ENCODE measurements at places on chromosomes 3 and 15. TPM values are rescaled to one million over a fixed set of nuclear protein-coding genes. Genes with fewer than 3 reads are reported as not detected.

The AADACL2 gene
- not detected for total RNA-seq

The RARRES1 gene
- total RNA-seq, result not detected

The ZNF660 gene
- total RNA-seq, result 0.21 TPM

The SAMD7 gene
- total RNA-seq, result not detected

The OXTR gene
- total RNA-seq, result 1.0 TPM

The GABRG3 gene
- total RNA-seq, result not detected

The GP9 gene
- total RNA-seq, result not detected

The CHDH gene
- total RNA-seq, result 0.91 TPM

GRCh38 chr3:189311521-189311920, 139.8 kb downstream of the TPRG1 start:
- H3K36me3 ChIP-seq, result peaks cover 24% of the 10 kb centered on the region
- no peak for DNase-seq
- H3K4me3 ChIP-seq, result peak overlapping the region; percentile 68
- H3K27ac ChIP-seq, result peak overlapping the region; percentile 3

- peaks cover 2% of the 10 kb centered on the region for H3K36me3 ChIP-seq
- no peak for DNase-seq
- peak overlapping the region; percentile 45 for H3K27ac ChIP-seq
- H3K4me1 ChIP-seq, result peaks cover 52% of the 10 kb centered on the region
- H3K4me3 ChIP-seq, result peak overlapping the region; percentile 2
Observed at GRCh38 chr3:14880447-14881106, 61.8 kb downstream of the FGD5 start.

- no peak overlapping the region for H3K27ac ChIP-seq
- H3K4me3 ChIP-seq, result no peak overlapping the region
- H3K27me3 ChIP-seq, result no peaks in the 10 kb centered on the region
- H3K36me3 ChIP-seq, result no peaks in the 10 kb centered on the region
- no peak for DNase-seq
Observed at GRCh38 chr3:57951066-57951882, 56.9 kb upstream of the FLNB start.

GRCh38 chr3:127457094-127457475, 133.4 kb downstream of the TPRA1 start:
- H3K36me3 ChIP-seq, result no peaks in the 10 kb centered on the region
- no peak overlapping the region for H3K27ac ChIP-seq
- no peak overlapping the region for H3K4me3 ChIP-seq
- H3K4me1 ChIP-seq, result peaks cover 4% of the 10 kb centered on the region
- peaks cover 48% of the 10 kb centered on the region for H3K27me3 ChIP-seq

DNA sequence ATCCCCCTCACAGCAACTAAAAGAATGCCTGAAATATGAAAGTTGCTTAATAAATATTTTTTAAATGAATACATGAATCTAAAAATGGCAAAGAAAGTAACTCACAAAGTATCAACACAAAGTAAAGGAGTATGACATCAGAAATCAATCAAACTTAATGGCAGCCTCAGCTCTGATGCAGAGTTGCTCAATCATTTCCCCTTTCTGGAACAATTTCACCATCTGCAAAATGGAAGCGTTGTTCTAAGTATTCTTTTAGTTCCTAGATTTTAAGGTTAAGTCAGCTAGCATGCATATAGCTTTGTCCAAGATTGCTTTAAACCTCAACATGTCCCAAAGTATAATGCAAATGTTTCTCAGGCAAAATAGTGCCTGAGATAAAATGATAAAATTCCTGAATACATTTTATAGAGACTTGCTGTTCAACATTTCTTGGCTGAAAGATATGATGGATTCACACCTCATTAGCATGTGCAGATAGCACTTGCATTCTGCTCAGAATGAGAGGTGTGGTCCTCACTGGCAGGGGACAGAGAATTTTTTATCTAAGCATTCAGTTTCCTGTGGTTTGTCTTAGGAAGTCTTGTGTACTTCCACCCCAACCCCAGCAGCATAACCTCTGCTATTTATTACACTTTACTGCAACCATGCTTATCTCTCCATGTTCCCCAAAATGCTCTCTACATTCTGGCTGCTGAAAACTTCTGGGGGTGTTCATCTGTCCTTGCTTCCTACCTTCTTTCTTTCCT, 429.3 kb downstream of the GRM7 start:
- H3K4me1 ChIP-seq, result no peaks in the 10 kb centered on the region
- no peak for DNase-seq
- H3K27ac ChIP-seq, result no peak overlapping the region
- H3K27me3 ChIP-seq, result no peaks in the 10 kb centered on the region

DNA sequence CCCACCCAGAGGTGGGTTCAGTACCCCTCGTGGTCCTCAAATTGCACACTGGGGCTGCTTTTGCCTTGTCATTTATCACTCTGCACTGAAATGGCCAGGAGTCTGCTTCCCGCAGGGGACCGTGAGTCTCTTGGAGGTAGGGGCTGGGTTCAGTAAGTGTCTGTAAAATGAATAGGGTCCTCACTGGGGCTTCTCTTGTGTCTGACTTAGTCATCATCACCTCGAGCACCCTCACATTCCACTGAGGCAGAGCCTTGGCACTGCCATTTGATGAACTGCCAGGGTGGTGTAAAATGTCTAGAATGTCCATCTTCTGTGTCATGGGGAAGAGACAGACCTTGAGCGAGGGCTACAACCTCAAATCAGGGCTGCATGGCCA, 61.0 kb upstream of the RYK start:
- peaks cover 54% of the 10 kb centered on the region for H3K27me3 ChIP-seq
- no peak overlapping the region for H3K4me3 ChIP-seq
- no peak overlapping the region for H3K27ac ChIP-seq
- no peak for DNase-seq
- H3K4me1 ChIP-seq, result peaks cover 5% of the 10 kb centered on the region

GRCh38 chr3:67312155-67312554, 314.0 kb downstream of the KBTBD8 start:
- H3K4me3 ChIP-seq, result no peak overlapping the region
- no peaks in the 10 kb centered on the region for H3K4me1 ChIP-seq
- no peak for DNase-seq
- H3K36me3 ChIP-seq, result no peaks in the 10 kb centered on the region
- no peak overlapping the region for H3K27ac ChIP-seq

DNA sequence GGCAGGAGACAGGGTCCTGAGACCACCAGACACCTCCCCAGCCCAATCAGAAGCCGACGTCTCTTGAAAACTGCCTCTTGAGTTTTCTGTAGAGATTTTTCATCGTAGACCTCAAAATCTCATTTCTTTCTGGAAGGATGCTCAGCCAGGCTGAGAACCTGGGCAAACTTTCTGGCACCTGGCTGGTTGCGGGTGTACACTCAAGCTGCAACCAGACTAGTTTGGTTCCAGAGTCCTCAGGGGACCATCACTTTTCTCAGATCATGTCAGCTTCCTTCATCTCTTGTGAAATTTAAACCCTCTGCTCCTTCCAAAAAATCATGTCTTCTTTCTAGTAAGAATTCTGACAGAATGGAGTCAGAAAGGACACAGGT, 45.1 kb downstream of the CMTM7 start:
- peak overlapping the region; percentile 85 for H3K27ac ChIP-seq
- peaks cover 78% of the 10 kb centered on the region for H3K4me1 ChIP-seq
- no peak overlapping the region for H3K4me3 ChIP-seq
- no peak for DNase-seq
- H3K27me3 ChIP-seq, result no peaks in the 10 kb centered on the region

GRCh38 chr15:72082176-72082575, 35.8 kb downstream of the MYO9A start:
- no peaks in the 10 kb centered on the region for H3K4me1 ChIP-seq
- H3K36me3 ChIP-seq, result no peaks in the 10 kb centered on the region
- no peak overlapping the region for H3K4me3 ChIP-seq
- H3K27me3 ChIP-seq, result peaks cover 6% of the 10 kb centered on the region
- DNase-seq, result no peak

GRCh38 chr3:50164984-50165909, 10.1 kb downstream of the SEMA3F start:
- no peak overlapping the region for H3K4me3 ChIP-seq
- H3K27me3 ChIP-seq, result peaks cover 6% of the 10 kb centered on the region
- DNase-seq, result no peak
- H3K27ac ChIP-seq, result no peak overlapping the region
- no peaks in the 10 kb centered on the region for H3K4me1 ChIP-seq

GRCh38 chr3:59573911-59574310, 524.1 kb upstream of the CFAP20DC start:
- H3K27ac ChIP-seq, result no peak overlapping the region
- peaks cover 10% of the 10 kb centered on the region for H3K4me1 ChIP-seq

- H3K4me3 ChIP-seq, result no peak overlapping the region
- H3K27ac ChIP-seq, result no peak overlapping the region
- H3K4me1 ChIP-seq, result peaks cover 10% of the 10 kb centered on the region
Observed at GRCh38 chr3:148955544-148956346, 35.6 kb upstream of the GYG1 start.

- H3K4me1 ChIP-seq, result peaks cover 26% of the 10 kb centered on the region
- DNase-seq, result no peak
- H3K27me3 ChIP-seq, result peaks cover 12% of the 10 kb centered on the region
- no peak overlapping the region for H3K4me3 ChIP-seq
Observed at GRCh38 chr3:177318559-177318958, 121.3 kb upstream of the TBL1XR1 start.

DNA sequence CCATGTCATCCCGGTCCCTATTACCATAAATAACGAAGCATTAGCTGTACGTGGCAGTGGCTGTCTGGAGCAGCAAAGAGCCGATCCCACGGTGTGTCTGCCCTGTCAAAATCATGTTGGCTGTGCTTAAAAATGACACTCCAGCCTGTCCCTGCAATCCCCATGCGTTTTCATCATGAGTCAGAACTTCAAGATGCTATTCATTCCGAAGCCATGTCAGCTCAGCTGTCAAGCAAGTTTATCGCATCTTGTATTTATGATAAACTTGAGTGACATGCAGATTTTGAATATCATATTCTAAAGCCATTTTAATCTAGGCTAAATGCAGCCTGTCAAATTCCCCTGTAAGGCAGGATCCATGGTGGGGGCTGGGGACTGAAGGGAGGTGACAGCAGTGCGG, 152.4 kb downstream of the TJP1 start:
- H3K27ac ChIP-seq, result no peak overlapping the region
- DNase-seq, result no peak
- no peak overlapping the region for H3K4me3 ChIP-seq
- no peaks in the 10 kb centered on the region for H3K4me1 ChIP-seq

DNA sequence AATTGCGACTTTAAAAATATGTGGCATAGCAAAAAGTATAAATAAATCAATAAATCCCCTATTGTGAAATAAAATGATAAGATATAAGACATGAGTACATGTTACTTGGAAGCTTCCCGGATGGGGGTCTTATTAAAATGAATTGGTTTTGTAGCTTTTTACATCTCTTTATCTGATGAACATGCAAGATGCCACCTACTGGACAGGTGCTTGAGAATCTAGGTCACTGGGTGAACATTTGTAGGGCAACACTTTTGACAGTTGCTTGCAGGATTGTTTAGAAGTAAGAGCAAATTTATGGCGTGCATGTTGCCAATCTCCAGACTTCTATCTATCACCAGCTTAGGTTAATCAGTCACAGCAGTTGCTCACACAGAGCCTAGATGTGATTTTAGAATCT, 362.7 kb upstream of the SUCLG2 start:
- H3K27ac ChIP-seq, result no peak overlapping the region
- no peaks in the 10 kb centered on the region for H3K4me1 ChIP-seq
- peaks cover under 1% of the 10 kb centered on the region for H3K27me3 ChIP-seq
- no peak overlapping the region for H3K4me3 ChIP-seq

GRCh38 chr3:25508901-25509300, 80.8 kb downstream of the RARB start:
- DNase-seq, result no peak
- no peaks in the 10 kb centered on the region for H3K36me3 ChIP-seq
- no peak overlapping the region for H3K4me3 ChIP-seq
- no peaks in the 10 kb centered on the region for H3K27me3 ChIP-seq
- H3K4me1 ChIP-seq, result no peaks in the 10 kb centered on the region
- no peak overlapping the region for H3K27ac ChIP-seq

- H3K4me3 ChIP-seq, result no peak overlapping the region
- DNase-seq, result no peak
- no peaks in the 10 kb centered on the region for H3K36me3 ChIP-seq
- peaks cover 49% of the 10 kb centered on the region for H3K4me1 ChIP-seq
Observed at GRCh38 chr3:53705024-53705745, 141.0 kb downstream of the CHDH start.

DNA sequence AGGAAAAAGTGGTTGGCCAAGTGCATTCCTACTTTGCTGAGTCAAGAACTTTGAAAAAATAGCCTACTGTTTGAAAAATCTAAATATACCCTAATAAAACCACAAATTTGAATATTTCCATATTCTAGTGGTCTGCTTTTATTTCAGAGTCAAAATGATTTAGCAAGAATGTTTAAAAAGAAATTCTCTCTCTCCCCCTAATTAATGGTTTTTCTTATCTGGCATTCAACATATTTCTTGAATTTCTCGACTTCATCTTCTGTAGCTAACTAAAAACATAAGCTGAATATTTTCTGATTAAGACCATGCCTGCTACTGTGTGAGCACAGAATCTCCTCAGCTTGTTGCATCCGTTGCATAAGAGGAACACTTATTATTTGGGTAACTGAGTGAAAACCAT, 563.5 kb upstream of the TBL1XR1 start:
- no peak overlapping the region for H3K4me3 ChIP-seq
- H3K27ac ChIP-seq, result no peak overlapping the region
- no peak for DNase-seq
- no peaks in the 10 kb centered on the region for H3K4me1 ChIP-seq

- DNase-seq, result no peak
- peak overlapping the region; percentile 72 for H3K4me3 ChIP-seq
- H3K4me1 ChIP-seq, result peaks cover 35% of the 10 kb centered on the region
Observed at GRCh38 chr3:43996379-43997301, 245.0 kb upstream of the TOPAZ1 start.

GRCh38 chr3:64053581-64053980, 30.3 kb upstream of the PSMD6 start:
- no peak overlapping the region for H3K27ac ChIP-seq
- no peaks in the 10 kb centered on the region for H3K36me3 ChIP-seq
- H3K4me3 ChIP-seq, result no peak overlapping the region
- DNase-seq, result no peak

DNA sequence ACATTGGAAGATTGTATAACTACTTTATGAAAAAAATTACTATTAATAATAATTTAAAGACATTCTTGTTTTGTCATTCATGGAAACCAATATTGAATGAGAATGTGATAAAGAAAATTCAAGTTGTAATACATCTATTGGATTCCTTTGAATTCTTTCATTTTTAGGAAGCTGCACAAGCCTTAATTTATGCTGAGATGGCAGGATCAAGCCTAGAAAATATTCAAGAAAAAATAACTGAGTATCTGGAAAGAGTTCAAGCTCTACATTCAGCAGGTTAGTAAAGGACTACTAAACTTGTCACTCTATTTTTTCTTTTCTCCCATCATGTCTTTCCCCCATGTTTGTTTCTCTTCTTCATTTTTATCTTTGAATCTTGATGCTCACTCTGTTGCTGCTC, 5.9 kb downstream of the CAPN7 start:
- no peaks in the 10 kb centered on the region for H3K27me3 ChIP-seq
- no peak for DNase-seq
- no peak overlapping the region for H3K27ac ChIP-seq
- peaks cover 14% of the 10 kb centered on the region for H3K4me1 ChIP-seq

DNA sequence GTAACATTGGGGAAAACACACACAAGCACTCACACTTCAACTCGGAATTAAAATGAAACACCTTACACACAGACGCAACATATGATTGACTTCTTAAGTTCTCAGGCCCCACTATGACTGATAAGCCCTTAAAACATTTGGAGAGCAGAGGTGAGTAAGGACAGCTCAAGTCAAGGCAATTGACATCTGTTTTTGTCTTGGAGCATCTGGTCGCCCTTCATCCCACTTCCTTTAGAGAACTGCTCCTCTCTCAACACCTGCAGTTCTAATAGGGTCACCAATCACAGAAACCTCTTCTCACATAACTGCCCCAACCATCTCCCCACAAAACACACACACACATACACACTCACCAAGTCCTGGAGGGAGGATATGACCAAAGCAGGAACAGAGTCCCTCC, 43.4 kb downstream of the ERC2 start:
- H3K4me1 ChIP-seq, result no peaks in the 10 kb centered on the region
- H3K27ac ChIP-seq, result no peak overlapping the region
- H3K36me3 ChIP-seq, result no peaks in the 10 kb centered on the region
- H3K4me3 ChIP-seq, result no peak overlapping the region
- peaks cover 2% of the 10 kb centered on the region for H3K27me3 ChIP-seq

Measured in activated T-helper 1 cell treated with anti-CD3 and anti-CD28 coated beads, Interleukin-12 subunit alpha, Interleukin-12 subunit beta, Interleukin-2, Interleukin-4 antibody, amounts not matched to agents 30 ng/mL and 10 ng/mL and 1 ng/mL, durations not matched to agents 14 hours and 24 hours and 36 hours (primary cell).